ENCODE measurements at places on chromosomes 1 and 21.
A peak's percentile ranks its signal among the peaks of the same experiment; 100 is the strongest.

- no peak for DNase-seq
Measured at GRCh38 chr1:23561076-23561812, 1.9 kb upstream of the ID3 start.

- no peak for DNase-seq
Measured at GRCh38 chr1:176073524-176074157, 133.4 kb downstream of the COP1 start.

DNA sequence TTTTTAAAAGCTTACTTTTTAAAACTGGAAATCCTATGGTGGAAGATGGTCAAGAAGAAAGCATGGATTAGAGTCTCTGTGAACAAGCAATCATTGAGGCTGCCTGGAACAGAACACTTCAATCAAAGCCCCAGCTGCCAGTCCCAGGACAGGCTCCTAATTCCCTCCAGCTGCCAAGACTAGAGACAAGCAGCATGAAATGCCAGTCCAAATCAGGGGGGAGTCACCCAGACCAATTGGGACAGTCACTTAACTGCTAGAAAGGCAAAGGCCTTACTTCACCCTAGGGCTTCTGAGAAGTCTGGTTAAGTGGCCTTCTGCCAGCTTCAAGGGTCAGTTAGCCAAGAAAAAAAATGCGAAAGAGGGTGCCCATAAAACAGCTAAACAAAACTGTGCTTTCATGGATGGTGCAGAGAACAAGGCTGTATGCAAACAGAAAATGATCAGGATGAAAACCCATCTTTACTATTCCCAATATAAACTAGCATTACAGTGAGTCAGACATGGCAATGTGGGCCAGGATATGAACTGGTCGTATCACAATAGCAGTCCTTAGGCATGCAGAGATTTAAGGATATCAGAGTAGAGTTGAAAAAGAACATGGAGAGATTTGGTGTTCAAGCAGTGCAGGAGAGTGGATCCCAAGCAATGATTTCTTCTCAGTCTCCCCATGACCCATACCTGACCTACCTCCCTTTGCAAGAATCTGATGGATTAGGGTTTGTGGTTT is 31.0 kb upstream of the MAN1A2 start:
- no peak for DNase-seq

- DNase-seq = no peak
Measured at GRCh38 chr1:80876035-80876434, 924.7 kb upstream of the ADGRL2 start.

GRCh38 chr1:152003846-152004442 is 10.3 kb upstream of the S100A10 start:
- peak; percentile 62 for DNase-seq

GRCh38 chr1:210362526-210362925 is 33.8 kb downstream of the HHAT start:
- no peak for DNase-seq

DNA sequence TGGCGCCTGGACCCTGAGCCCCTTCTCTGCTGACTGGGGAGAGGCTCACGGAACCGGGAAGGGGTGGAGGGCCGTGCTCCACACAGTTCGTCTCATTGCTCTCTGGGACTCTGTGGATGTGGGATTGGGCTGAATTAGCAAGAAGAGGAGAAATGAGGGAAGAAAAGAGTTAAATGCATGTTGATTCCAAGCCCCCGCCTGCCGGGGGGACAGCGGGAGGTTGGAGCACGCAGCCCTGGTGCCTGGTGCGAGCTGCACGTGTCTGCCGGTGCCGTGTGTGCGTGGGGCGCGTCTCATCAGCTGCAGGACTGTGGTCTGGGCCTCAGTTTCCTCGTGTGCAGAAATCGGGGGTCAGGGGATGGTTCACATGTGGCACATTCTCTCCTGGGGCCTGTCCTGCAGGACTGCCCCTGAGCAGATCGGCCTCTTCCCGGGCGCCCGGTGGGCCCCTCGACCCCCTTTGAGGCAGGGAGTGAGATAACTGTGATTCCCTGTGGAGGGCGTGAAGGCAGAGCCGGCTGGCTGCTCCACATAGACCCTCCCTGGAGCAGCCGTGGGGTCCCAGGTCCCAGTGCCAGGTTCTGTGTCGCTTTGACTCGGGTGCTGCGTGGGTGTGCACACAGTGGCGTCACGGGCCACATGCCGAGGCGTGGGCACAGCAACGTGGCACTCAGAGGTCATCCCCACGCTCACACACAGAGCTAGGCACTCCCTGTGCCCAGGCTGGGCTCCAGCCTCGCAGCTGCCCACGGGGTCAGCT is 11.4 kb downstream of the SAMD11 start:
- DNase-seq = no peak

- DNase-seq = no peak
Measured at GRCh38 chr21:14382486-14382834, 486 bp downstream of the HSPA13 start.

- no peak for DNase-seq
Measured at GRCh38 chr1:111841746-111842145, 86.0 kb downstream of the DDX20 start.

DNA sequence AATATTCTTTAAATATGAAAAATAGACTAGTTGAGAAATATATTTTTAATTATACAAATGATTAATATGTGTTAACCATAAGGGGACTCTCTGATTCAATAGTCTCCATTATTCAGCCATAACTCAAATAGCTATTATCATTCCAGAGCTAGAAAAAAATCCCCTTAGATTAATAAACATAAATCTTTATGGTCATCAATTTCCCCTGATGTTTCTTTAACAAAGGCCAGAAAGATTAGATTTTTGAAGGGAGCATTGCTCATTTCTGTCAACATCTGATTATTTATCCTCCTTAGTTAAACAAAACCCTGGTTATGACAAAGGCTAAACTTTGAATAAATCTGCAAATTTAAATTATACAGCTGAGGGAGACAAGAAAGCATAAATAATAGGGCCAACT is 215.7 kb downstream of the PLA2G4A start:
- DNase-seq = no peak

- DNase-seq = no peak
Measured at GRCh38 chr1:64986903-64987871, 20.8 kb upstream of the JAK1 start.

- DNase-seq = no peak
Measured at GRCh38 chr1:197807216-197807615, 31.9 kb upstream of the DENND1B start.

DNA sequence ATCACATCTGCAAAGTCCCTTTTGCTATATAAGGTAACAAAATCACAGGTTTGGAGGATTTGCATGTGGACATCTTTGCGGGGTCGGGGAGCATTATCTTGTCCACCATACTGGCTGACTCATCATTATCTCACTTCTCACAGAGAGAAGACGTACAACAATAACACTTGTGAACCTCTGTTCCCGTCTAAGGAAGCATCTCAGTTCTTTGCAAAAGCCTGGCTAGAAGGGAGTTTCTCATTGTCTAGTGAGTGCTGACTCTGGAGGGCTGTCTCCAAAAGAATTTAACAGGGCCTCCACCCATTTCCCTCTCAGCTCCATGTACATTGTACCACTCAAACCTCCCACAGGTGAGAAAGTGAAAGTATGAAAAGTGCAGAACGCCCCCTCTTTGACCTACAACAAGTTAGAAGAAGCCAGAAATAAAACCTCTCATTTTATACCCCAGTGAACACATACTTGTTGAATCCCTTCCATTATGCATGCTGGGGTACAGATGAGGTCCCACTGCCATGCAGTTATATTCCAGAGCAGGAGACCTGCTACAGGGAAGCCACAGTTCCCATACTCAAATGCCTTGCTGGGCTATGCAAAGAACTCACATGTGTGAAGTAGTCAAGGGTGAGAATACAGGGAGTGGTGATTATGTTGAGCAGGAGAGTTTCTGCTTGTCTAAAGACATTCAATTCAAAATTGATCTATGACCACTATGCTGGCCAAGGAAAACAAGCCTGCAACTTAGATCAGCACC is 121.7 kb upstream of the PRDX6 start:
- DNase-seq = no peak

DNA sequence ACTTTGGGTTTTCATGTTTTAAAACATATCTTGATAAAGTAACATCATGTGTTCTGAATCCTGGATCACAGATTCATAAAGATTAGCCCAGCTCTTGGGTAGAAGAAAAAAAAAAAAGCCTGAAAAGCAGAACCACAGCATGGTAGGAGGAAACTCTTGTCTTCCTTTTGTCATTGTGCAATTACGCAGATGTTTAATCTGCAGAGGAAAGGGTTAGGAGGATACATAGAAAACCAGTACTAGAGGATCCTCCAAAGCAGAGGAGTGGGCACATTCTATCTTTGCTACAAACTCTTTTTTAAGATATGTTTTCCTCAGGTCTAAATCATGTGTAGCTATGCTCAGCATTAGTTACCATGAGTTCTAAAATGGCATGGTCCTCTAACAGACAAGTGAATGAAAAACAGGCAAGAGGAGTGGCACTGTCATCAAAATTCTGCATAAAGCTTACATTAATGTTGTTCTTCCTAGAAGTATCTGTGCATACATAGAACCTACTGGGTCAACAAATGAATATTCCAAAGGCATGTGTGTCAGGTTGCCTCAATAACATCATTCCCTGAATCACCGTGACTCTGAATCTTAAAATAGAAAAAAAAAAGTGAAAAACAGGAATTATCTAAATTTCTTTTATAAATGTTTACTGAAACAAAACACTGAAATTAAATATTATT is 107.0 kb downstream of the NME7 start:
- DNase-seq = no peak

DNA sequence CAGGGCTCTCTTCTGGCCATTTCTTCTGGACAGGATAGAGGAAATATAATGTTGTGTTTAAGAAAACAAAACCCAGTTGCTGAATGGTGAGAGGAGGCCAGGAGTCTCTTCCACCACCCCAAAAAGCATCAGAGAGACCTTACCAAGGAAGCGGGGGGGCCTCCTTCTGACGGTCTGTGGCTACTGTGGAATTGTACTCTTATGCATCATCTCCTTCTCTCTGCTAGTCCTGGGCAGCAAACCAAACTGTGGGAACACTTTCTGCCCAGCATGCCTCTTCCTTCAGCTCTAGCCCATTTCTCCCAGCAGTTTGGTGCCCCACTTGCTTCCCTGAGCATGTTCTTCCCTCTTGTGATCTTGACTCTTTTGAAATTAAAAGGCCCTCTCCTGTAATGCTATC is 157.7 kb downstream of the HHIPL2 start:
- DNase-seq = no peak

- no peak for DNase-seq
Measured at GRCh38 chr1:199725002-199725565, 302.4 kb upstream of the NR5A2 start.

DNA sequence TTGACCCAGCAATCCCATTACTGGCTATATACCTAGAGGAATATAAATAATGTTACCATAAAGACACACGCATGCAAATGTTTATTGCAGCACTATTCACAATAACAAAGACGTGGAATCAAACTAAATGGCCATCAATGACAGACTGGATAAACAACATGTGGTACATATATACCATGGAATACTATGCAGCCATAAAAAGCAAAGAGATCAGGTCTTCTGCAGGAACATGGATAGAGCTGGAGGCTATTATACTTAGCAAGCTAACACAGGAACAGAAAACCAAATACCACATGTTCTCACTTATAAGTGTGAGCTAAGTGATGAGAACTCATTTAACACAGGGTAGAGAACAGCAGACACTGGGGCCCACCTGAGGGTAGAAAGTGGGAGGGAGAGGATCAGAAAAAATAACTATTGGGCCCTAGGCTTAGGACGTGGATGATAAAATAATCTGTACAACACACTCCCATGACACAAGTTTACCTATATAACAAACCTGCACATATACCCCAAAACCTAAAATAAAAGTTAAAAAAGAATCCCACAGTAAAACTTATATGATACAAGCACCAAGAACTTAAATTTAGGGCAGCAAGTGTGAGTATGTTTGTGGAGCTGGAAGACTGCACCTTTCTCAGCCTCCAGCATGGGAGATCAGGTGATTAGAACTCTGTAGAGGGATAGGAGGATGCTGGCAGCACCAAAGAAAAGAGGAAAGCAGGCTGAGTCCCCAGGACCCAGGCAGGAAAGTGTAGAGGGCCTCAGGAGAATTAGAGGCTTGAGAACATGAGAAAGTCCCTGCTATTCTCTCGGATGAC is 320.8 kb upstream of the USP24 start:
- no peak for DNase-seq

DNA sequence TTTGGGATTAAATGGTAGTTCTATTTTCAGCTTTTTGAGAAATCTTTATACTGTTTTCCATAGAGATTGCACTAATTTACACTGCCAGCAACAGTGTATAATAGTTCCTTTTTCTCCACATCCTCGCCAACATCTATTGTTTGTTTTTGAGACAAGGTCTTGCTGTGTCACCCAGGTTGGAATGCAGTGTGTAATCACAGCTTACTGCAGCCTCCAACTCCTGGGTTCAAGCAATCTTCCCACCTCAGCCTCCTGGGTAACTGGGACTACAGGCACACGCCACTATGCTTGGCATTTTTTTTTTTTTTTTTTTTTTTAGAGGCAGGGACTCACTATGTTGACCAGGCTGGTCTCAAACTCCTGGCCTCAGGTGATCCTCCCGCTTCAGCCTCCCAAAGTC is 164.5 kb upstream of the CXADR start:
- no peak for DNase-seq

GRCh38 chr1:96515925-96516324 is 205.7 kb upstream of the PTBP2 start:
- DNase-seq = no peak

- no peak for DNase-seq
Measured at GRCh38 chr1:168431882-168432281, 111.9 kb downstream of the XCL2 start.

DNA sequence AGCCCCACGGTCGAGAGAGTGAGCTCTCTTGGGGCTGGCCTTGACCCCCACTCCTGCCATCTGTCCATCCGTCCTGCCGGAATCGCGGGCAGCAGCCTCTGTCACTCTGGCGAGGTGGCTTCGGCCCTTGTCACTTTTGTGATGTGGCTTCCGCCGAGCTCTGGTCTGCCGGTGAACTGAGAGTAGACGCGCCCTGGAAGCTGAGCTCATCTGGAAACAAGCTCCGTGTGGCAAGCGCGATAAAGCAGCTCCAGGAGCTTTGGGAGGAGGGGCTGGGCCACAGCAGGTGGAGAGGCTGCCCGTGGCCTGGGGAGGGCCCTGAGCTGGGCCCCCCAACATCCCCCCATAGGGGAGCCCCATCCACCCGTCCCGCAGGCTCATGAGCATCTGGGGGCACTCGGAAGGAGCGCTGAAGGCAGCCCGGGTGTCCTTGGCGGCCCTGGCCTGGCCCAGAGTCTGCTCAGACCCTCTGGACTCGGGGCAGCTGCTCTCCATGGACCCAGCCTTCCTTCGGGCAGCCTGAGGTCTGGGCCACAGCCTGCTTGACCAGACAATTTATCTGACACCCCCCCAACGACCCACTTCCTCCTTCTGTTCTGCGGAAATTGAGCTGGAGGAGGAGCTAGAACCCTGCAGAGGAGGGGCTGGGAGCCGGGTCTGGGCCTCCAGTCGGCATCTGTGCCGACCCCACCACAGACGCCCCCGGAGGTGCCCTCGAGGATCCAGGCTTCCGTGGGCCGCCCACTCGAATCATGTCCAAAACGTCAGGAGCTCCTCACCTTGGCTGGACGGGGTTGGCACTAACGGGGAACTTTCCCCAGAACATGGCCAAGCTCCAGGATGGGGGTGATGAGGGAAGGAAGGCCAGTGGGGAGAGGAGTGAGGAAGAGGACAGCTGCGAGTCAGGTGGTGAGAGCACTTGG is 59.1 kb downstream of the SLC19A1 start:
- no peak for DNase-seq
